ENCODE measurements at places on chromosomes 3 and 15.

DNA sequence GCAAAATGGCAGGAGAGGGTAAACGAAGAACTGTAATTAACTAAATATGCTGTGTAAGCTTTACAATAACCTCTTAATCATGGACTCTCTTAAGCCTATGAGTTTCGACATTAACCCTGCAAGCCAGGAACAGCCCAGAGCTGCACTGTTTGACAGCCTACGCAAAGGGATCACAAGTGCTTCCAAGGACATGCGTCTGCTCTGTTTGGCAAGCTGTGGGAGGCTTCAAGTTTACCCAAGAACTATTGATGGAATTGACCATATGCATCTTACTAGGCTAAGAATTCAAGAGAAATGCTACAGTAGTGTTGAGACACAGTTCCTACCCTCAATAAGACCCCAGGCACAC is 66.0 kb downstream of the PDZRN3 start:
- DNase-seq: no peak

GRCh38 chr3:51559411-51559888 is 20.9 kb downstream of the RAD54L2 start:
- no peak for DNase-seq

DNA sequence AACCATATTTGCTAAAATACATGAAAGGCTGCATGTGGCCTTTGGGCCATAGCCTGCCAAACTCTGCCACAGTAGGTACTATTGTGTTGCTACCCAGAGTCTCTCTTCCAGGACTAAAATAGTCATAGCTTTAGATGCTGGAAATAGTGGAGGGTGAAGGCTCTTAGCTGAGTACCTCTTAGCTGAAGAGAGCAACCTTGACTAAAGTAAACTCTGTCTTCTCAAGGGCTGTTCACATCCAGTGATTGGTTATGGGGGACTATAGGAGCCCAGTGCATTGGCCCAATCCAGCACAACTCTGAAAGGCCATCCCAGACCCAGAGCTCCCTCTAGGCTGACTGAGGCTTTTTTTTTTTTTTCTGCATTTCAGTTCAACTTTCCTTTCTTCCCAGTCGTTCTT is 117.8 kb upstream of the ACP3 start:
- DNase-seq: no peak

- DNase-seq: no peak
Measured at GRCh38 chr3:69542089-69542804, 156.4 kb upstream of the FRMD4B start.

GRCh38 chr3:100170486-100170885 is 56.2 kb upstream of the FILIP1L start:
- DNase-seq: no peak

- DNase-seq: no peak
Measured at GRCh38 chr3:190361791-190362190, 26.2 kb upstream of the CLDN16 start.

DNA sequence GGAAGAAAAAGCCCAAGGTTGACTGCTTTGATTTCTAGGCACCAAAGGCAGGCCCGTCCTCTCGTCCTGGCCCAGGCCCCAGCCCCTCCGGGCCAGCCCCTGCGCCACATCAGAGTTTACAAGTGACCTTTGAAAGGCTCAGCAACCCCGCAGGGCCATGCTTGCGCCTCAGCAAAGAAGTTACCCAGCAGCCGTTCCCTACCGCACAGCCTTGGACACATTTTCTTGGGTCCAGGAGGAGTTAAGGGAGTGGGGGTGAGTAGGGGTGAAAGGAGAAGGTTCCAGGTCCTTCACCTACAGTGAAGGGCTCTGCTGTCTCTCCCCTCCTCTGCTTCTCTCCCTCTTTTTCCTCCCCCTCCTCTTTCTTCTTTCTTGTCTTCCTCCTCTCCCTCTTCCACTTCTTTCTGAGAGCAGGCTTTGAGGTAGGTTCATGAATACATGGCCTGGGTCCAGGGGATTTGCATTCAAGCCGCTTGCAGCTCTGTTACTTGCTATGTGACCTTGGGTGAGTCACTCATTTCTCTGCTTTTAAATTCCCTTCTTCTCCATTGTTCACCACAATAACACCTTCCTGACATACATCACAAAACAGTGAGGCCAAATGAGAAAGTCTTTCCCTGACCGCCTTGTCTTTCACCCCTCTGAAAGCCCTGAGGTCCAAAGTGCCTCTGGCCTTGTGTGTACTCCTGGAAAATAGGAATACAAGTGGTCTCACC is 223.3 kb upstream of the TPRG1 start:
- no peak for DNase-seq

GRCh38 chr3:65006300-65006739 is 318.5 kb upstream of the ADAMTS9 start:
- DNase-seq: no peak

DNA sequence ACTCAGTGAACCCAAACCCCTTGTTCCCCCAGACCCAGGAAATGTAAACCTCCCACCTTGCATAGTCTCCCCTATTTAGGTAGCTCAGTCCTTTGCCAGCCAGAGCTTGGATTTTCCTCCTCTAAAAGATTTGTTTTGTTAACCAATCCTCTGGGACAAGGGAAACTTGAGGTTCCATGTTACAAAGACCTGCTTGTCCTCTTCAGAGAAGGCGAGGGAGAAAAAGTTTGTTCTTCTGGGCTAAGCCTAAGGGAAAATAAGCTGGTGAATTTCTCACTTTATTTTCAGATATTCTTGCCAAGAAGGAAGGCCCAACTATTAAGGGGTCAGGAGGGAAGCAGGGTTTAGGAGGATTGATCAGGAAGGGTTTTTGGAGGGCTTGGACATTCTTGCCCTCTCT is 136.1 kb upstream of the PROK2 start:
- DNase-seq: no peak

DNA sequence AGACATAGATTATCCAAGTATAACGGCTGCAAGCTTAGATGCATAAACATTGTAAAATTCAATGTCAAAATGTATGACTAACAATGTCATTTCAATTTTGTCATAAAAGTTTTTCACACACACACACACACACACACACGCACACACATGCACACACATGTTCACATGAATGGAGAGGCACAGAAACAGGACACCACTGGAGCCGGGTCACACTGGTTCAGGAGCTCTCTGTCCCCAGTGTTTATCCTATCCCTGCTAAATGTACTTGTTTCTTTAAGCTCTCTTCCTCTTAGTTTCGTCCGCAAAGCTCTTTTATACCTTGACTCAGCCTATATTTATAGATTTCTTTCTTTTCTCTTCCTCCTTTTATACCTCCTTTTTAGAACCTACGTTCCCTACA is 249.9 kb downstream of the CADPS start:
- no peak for DNase-seq

GRCh38 chr3:193959861-193960260 is 176.1 kb upstream of the HES1 start:
- DNase-seq: no peak

DNA sequence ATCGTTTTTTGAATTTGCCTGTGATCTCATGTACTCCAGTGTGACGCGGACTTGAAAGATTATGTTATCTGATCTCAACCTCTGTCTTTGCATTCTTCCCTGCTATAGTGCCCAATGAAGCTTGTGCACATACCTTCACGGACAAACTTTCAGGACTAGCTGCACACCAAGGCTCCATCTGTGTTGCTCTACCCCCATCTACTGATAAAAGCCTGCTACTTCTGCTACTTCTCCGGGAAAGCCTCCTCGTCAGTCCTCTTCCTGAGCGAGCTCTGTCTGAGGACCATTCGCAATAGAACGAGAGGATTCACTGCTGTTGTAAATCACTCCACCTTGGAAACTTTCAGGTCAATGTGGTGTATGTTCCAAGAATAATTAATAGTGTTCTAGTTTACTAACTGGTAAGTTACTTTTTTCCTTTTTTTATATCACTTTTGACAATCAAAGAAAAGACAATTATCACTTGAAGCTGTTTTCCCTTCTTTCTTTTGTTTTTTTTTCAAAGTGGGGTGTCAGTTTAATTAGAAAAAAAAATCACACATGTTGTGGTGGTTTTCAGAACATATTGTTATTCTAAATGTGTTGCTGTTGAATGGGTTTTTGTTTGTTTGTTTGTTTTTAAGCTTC is 217.6 kb downstream of the ARRDC4 start:
- DNase-seq: no peak

DNA sequence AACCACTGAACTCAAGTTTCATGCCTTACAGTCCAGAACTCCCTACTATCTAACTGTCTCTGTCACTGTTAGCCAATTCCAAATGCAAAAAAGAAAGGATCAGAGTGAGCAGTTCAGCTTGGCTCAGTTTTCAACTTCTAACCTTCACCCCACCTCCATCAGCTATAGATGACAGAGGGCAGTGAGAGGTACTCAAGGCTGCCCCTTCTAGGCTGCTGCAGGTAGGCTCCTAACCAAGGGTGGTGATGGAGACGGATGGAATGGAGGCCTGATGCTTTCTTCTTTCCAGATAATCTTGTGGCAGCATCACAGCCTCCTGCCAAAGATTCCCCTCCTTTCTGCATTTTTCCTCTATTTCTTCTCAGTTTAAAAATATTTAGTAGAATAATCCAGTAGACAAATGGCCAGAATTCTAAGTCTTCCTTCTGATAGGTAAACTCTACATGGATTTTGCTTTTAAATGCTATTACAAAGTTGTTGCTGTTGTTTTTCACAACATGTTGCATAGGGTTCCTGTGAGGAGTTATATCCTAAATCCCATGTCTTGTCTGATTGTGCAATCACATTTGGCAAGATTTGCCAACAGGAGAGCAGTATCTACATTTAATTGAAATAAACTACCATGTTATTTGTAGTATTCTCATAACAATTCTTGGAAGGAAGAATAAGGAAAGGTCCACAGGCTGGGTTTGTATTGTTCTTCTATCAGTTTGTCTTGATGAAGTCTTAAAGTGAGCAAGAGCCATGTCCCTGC is 301.6 kb upstream of the TRIM42 start:
- DNase-seq: no peak

DNA sequence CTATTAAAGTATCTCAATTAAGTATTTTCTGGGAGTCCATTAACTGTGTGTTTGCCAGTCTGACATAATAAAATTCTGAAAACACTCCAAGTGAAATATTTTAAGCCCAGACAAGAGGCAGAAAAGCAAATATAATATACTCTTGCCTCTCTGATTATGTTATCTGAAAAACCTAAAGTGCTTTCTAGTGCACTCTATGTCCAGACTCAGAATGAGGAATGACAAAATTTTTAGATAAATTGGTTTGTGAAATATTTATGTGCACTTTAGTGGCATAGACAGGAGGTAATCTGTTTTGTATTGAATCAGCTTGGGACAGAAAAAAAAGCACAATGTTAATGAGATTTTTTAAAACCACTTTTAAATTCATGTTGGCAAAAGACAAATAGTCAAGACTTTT is 508.2 kb upstream of the SUCLG2 start:
- no peak for DNase-seq

GRCh38 chr3:111924283-111924682 is 54.5 kb upstream of the ABHD10 start:
- no peak for DNase-seq

DNA sequence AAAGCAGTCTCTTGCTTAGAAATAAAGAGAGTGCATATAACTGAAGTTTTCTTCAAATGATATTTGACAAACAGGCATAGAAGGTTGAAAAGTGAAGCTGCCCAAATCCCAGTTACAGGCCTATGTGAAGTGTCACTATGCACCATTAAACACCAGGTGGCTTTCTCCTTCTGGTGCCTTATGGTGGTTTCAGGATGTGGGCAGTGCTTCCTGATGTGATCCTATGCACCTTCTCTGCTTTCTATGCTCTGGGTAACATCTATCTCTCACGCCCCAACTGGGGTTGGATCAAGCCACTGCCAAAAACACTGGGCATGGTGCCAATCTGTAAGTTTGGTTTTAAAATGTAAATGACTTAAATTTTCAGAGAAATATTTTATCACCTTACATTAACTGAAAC is 744.7 kb downstream of the TUSC7 start:
- no peak for DNase-seq

- DNase-seq: no peak
Measured at GRCh38 chr3:45480218-45480617, 91.8 kb downstream of the LARS2 start.

DNA sequence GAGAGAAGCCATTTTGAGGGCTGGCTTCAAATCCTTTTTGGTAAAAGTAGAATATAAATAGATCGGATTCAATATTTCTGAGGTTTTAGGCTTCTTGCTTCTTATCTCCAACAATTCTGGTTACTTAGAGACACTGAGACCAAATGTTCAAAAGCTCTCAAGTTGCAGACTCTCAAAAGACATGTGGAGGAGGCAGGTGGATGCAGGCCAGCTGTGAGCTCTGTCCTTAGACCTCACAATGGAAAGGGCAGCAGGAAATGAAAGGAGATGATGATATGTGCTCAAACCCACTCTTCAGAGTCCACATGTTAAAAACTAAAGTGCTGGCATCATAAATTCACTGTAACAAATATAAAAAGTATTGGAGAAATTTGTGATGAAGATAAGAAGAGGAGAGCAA is 424.9 kb upstream of the ALCAM start:
- no peak for DNase-seq

DNA sequence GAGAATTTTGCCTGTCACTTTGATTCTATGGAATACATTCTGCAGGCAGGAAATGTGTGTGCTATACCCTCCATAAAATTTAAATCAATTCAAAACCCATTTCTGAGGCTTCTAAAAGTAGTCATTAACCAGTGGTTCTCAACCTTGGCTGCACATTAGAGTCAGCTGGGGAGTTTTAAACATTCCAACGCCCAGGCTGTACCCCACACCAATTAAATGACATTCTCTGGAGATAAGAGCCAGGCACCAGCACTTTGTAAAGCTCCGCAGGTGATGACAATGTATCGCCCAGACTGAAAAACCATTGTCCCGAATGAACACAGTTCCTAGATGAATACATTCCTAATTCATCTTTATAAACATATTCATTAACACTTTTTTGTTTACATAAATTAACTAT is 110.6 kb upstream of the MB21D2 start:
- DNase-seq: no peak

DNA sequence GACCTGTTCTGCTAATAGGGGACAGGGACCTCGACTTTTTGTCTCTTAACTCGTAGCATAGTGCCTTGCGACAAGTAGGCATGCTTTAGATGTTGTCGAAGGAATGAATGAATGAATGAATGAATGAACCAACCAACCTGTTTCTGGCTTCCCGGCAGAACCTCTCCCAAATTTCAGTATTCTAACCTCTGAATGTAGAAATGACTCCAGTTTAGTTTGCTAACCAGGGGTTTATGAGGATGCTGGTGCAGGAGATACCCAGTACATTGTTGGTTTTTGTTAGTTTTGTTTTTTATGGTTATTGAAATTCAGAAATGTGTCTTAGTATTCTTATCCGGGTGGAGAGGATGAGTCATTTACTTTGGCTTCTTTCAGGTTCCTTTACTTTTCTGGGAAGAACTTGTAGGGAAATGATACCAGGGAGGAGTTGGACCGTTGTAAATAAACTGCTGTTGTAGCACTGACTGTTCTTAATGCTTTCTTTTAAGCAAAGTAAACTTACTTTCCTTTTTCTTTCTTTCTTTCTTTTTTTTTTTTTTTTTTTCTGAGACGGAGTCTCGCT is 29.6 kb upstream of the EHHADH start:
- DNase-seq: no peak

DNA sequence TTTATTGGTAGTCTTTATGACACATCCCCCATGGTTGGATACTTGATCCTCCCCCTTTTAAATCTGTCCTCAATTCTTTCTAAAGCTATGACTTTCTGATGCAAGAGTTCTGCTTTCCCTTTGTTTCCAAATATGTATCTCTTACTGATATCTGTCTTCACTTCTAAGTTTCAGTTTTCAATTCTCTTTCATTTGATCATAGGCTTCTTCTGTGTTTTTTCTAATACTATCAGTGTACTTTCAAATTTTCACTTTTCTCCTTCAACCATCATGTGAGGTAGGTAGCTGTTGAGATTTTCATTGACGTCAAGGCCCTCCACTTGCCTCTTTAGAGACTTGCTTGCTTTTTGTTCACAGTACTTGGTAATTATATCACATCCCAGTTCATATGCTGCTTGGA is 436.5 kb downstream of the CNTN4 start:
- DNase-seq: no peak

Data from activated naive CD4-positive, alpha-beta T cell (primary cell).